ENCODE measurements at places on chromosomes 4 and X.
A peak's percentile ranks its signal among the peaks of the same experiment; 100 is the strongest.

- no peak for DNase-seq
These were observed 85.2 kb downstream of the PLAC1 start for GRCh38 chrX:134572816-134573682.

GRCh38 chr4:22850055-22850454 is 157.3 kb downstream of the GBA3 start:
- no peak for DNase-seq

DNA sequence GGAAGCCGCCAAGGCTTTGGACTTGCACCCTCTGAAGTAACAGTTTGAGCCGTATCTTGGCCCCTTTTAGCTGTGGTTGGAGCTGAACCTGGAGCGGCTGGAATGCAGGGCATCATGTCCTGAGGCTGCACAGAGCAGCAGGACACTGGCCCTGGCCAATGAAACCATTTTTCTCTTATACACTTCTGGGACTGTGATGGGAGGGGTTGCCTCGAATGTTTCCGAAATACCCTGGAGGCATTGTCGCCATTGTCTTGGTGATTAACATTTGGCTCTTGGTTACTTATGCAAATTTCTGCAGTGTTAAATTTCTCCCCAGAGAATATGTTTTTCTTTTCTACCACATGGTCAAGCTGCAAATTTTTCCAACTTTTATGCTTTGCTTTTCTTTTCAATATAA is 137.2 kb downstream of the MAGEC1 start:
- no peak for DNase-seq

GRCh38 chrX:75989806-75990590 is 182.9 kb upstream of the PBDC1 start:
- DNase-seq, result no peak

- peak; percentile 35 for DNase-seq
These were observed 7.8 kb downstream of the FLNA start for GRCh38 chrX:154366666-154367055.

DNA sequence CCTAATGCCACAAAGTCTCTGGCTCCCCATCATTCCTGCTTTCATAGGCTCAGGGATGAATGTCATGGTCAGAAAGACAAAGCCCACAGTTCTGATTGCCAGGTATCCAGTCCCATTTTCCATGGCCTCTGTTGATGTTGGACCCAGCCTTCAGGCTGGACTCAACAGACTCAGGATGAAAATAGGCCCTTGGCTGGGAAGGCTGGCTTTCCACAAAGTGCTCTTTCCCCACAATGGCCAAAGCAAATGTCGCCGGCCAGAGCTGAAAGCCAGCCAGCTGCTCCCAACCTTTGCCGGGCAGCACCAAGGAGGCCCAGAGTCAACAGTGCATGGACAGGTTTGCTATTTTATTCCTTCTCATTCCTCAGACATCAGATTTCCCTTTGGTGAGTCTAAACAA is 430.1 kb upstream of the FGF16 start:
- no peak for DNase-seq

GRCh38 chr4:164753873-164754488 is at the start of gene SMIM31:
Gene SMIM31 (plus strand): TSS chr4:164754131. CDS start chr4:164770444, 16,313 bp downstream.
- no peak for DNase-seq

- DNase-seq, result no peak
These were observed 356.2 kb downstream of the ADGRL3 start for GRCh38 chr4:61556277-61556676.

DNA sequence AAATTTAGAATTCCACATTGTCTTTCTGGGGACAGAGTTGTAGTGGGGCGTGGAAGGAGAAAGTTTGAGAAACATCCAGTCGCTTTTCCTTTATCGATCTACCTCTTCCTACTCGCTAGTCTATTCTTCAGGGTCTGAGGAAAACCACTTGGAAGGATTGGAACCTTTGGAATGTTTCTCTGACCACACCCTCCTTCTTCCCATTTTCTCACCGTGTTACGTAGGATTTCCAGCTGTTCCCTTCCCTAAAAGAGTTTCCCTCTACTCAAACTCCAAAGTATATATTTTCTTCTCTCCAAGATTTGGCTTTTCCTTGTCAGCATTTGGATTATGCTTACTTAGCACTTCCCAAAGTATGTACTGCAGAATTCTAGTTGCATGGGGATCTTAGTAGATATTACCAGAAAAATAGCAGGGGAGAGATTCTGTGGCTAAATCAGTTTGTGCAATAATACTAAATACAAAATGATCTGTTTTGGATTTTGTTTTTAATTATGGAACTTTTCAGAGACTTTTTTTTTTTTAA is 4.9 kb downstream of the ENPEP start:
- no peak for DNase-seq

DNA sequence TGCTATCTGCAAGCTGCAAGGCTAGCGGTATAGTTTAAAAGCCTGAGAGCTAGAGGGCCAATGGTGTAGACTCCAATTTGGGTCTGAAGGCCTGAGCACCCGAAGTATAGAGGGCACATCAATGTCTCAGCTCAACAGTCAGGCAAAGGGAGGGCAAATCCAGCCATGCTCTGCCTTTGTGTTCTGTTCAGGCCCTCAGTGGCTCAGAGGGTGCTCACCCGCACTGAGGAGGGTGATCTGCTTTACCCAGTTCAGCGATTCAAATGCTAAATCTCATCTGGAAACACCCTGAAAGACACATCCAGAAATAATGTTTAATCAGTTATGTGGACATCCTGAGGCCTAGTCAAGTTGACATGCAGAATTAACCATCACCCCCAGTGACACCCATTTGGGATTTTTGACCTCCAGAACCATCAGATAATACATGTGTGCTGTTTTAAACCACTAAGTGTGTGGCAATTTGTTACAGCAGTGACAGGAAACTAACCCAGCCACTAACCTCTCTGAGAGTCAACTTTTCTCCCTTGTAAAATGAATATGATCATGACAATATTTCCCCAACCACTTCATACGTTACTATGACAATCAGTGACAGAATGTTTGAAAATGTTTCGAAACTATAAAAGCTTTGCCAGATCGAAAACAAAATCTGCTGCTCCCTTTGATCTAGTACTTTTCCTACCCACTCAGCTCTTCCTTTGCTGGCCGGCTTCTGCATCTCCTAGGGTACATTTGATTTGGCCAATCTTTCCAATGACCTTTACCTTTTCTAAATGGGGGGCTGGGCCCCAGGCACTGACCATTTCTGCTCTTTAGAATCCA is 8.4 kb upstream of the TBL1X start:
- DNase-seq, result no peak

- DNase-seq, result no peak
These were observed 109.9 kb downstream of the AFF2 start for GRCh38 chrX:148610328-148610698.

- DNase-seq, result no peak
These were observed 36.3 kb downstream of the DTHD1 start for GRCh38 chr4:36317721-36318120.

DNA sequence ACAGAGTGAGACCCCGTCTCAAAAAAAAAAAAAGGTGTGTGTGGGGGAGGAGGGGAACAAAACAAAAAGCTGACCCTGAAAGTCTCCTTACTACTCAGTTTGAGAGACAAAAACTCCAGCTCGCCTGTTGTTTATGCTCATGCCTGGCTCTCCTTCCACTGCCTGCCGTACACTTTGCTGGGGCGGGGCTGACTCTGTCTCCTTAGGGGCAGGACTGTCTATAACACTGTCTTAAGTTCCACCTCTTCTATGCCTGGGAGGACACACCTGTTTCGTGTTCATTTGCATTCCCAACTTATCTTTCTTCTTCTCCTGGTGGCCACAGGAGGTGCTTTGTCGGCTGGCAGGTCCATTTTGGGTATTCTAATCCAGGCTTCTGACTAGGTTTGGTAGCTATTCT is 81.4 kb downstream of the MTNR1A start:
- DNase-seq, result no peak

DNA sequence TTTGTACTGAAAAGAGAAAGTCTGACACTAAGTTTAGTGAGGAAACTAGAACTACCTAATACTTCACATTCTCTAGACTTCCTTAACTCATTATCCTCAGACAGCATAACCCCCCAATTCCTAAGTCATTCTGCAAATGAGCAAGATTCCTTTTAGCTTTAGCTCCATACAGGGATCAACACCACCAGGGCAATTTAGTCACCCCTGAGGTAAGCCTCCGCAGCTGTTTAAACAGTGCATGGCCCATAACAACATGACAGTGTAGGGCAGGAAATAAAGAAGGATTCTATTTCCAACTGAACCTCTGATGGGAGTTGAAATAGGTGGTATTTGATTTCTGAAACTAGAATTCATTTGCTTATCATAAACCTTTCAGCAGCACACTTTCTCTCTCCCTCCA is 112.8 kb upstream of the DKK2 start:
- DNase-seq, result no peak

GRCh38 chrX:139823806-139824205 is 109.0 kb downstream of the ATP11C start:
- no peak for DNase-seq

DNA sequence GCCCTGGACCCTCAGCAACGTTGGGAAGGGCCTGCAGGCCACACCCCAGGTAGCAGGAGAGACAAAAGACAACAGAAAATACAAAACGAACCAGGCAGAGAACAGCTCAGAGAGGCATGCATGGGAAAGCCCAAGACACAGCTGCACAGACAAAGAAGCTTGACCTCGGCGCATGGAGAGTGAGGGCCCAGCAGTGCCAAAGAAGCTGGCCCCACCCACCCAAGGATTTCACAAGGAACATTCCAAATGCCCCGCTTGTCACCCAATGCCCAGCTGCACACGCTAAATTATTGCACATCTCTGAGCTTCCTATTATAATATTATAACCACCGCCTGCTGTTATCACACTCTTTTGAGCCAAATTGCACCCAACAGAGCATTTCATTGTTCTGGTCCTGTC is 147.7 kb upstream of the TBL1X start:
- DNase-seq, result no peak

DNA sequence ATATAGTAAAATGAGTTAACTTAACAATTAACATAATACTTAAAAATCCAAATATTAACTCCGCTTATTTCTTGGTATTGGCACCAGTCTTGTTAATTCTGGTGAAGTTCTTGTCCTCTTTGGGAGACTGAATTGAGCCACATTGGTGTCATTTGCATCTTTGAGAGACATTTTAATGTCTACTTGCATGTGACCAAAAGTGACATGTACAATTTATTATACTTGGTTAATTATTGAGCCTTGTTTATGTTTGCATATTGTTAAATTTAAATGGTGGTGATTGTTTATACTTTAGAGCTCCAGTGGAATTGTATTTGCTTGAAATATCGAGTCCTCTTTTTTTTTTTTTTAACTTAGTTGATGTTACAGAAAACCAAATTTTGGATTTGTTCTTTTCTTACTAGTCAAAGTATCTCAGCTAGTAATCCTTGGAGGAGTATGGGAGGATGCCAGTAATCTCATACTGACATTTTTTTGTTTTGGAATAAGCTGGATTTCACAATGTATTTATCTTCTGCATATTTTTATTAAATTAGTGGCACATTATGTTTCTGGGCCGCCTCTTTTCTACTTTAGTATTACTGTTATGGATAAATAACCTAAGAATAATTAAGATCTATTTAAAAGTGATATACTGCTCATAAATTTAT is 3.9 kb downstream of the SPCS3 start:
- DNase-seq, result no peak

DNA sequence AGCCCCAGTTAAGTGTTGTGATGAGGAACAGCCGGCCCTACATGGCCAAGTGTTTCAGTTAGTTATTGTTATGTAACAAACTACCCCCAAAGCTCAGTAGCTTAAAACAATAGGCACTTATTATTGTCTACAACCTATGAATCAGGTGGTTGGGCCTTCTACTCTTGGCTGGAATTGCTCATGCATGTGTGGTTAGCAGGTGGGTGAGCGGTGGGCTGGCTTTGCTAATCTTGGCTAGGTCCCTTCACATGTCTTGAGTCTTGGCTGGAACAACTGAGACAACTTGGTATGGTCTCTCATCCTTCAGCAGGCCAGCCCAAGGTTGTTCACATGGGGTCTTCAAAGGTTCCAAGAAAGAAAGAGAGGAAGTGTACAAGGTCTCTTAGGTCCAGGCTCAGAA is 54.5 kb upstream of the CHRNA9 start:
- DNase-seq, result no peak

DNA sequence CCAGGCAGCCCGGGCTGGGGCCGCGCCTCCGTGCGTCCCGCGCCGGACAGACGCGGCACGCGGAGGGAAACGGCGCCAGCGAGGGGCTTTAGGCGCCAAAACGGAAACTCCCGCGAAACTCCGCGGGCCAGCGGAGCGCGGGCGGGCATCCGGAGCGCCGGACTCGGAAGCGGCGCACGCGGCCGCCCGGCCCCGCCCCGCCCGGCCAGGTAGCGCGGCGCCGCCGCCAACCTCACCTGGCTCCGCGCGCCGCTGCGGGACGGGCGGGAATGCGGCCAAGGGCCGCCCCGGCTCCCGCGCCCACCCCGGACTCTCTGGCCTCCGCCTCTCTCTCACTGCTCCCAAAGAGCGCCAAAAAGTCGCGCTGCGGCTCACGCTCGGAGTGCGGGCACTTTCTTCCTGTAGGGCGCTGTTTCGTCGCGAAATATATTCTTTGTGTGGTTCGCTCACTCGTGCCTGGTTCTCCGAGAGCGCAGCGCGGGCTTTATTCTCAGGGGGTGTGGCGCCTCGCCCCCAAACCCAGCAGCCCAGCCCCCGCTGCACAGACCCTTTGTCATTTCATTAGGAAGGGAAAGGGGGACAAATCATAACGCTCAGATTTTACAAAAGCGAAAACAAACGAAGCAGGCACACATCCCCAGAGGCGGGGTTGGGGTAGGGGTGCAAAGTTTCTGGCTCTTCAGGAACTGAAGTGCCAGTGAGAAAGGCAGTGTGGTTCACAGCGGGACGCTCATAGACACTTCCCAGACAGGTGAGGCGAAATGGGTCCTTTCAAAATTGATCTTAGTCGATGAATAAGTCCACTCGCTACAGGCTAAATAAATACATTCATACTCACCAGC is 961 bp upstream of the MBNL3 start:
- peak; percentile 8 for DNase-seq

DNA sequence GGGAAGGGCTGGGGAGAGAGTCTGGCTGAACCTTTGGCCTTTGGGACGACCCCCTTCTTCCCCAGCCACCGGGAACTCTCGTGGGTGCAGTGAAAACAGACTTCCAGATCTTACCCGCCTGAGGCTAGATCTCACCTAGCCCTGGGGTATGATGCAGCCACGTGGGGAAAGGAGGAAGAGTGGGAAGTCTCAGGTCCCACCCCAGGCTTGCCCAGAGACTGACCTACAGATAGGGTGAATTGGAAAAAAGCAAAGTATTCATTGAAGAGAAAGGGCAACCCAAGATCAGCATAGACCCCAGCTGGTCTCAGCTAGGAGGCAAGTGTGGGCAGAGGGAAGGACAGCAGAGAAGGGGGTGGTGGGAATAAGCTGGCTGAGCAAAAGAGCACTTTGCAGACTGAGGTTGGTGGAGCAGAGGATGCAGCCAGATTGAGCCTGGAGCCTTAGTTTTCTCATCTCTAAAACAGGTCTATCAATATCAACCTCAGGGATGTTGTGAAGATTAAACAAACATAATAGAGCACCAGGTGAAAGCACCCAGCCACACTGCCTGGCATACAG is 4.2 kb upstream of the EFNB1 start:
- no peak for DNase-seq

GRCh38 chr4:104859601-104860237 is 287.0 kb upstream of the TET2 start:
- DNase-seq, result no peak

GRCh38 chr4:170716868-170717267 is 627.1 kb upstream of the AADAT start:
- no peak for DNase-seq
